Stimulated activated CD4-positive, alpha-beta T cell treated with anti-CD3 and anti-CD28 coated beads, Interleukin-4, amount 100 ng/mL, for 48 hours (primary cell): ENCODE measurements at places on chromosomes 13 and 19.

- DNase-seq = no peak
Observed at GRCh38 chr13:21478881-21479808, 20.0 kb upstream of the ZDHHC20 start.

DNA sequence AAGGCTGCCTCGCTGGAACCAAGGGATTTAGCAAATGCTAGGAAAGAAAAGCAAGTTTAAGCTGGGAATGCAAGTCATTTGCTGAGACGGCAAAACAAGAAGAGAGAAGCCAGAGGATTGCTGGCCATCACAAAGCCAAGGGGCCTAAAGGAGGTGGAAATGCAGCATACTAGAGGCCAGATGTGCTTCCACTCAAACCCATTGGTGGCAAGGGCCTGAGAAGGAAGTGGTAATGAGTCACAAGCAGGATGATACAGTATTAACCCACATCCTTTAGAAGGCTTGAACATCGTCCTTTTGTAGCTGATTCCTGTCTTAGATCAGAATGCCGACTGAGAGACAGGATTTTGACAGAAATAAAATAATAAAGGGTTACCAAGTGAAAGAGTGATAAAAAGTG is 68.2 kb downstream of the ITGBL1 start:
- DNase-seq = no peak

- DNase-seq = no peak
Observed at GRCh38 chr13:40311356-40312101, 354.9 kb downstream of the FOXO1 start.

- peak; percentile 32 for DNase-seq
Observed at GRCh38 chr19:45496349-45496953, 396 bp downstream of the RTN2 start.

- no peak for DNase-seq
Observed at GRCh38 chr19:29554149-29554548, 28.4 kb downstream of the VSTM2B start.

GRCh38 chr19:29777781-29778309 is 33.9 kb upstream of the CCNE1 start:
- DNase-seq = no peak

- no peak for DNase-seq
Observed at GRCh38 chr13:85314686-85315085, 484.5 kb downstream of the SLITRK6 start.

- peak; percentile 41 for DNase-seq
Observed at GRCh38 chr19:17797424-17798201, 2.7 kb downstream of the B3GNT3 start.

GRCh38 chr19:10418235-10418484 is 2.2 kb upstream of the PDE4A start:
- no peak for DNase-seq
